ENCODE measurements at places on chromosomes 3 and 15.

- DNase-seq = no peak
Observed at GRCh38 chr3:36814066-36814717, 49.8 kb upstream of the DCLK3 start.

GRCh38 chr3:14431452-14431916 is 29.1 kb downstream of the SLC6A6 start:
- no peak for DNase-seq

GRCh38 chr15:39804026-39804425 is 21.4 kb upstream of the FSIP1 start:
- DNase-seq = no peak

DNA sequence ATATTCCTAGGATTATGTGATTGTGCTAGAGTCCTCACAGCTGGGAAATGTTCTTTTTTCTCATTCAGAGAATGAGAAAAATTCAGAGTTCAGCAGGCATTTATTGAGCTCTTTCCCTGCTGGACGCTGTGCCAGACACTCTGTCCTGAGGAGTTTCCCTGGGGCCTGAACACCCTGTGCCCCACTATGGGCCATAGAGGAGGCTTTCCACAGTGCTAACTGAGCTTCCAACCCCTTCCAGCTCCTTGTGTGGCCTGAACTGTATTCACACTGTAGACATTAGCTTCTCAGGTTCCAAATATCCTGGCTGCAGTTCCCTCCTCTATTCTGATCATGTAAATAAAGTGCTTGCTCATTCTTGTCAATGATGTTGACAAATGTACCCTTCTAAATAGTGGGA is 10.0 kb downstream of the ABHD2 start:
- no peak for DNase-seq

DNA sequence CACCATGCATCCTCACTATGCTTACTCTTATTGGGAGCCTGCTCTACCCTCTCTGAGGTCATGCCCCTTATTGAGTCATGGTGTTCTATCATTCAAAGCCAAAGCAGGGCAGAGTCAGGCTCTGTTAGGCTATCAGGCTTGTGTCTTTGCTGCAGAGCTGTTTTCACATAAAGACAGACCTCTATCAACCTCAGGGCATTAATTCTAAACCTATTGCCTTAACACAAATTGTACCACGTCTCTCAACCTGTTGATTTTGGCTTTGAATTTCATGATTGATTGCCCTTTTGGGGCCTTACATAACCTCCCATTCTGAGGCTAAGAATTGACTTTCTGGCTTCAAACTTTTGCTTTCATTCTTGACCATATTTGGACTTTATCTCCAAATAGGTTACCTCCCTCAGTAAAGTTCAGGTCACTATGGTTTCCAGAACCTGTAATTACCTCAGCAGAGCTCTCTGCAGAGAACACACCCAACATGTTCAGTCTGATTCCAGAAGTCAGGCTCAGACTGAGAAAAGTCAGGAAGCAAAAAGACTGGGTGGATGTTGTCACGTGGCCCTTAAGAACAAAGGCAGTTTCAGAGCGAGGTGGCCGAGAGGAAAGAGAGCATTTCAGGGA is 221.4 kb upstream of the NANOGP8 start:
- DNase-seq = no peak

All from CD4-positive, alpha-beta T cell treated with Interleukin-1 beta for 1 hour (primary cell).